ENCODE measurements at places on chromosomes 16 and 17.

- no peak for DNase-seq
Measured at GRCh38 chr16:58634265-58634802, 4.7 kb upstream of the CNOT1 start.

DNA sequence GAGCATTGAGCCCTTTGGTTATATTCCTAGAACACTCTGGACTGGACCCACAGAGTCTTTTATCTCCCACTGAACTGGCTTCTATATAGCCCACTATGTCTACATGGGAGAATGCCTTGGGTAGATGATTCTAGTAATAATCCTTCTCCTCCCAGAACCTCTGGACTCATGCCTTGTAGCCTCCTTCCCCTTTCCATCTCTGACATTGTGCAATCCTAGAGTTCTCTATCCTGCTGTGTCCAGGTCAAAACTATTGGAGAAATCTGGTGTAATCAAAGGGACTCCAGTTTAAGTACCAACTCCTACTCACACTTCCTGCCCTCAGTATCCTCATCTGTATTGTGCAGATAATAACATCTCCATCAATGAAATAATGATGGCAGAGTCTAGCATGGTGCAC, 9.1 kb downstream of the RCVRN start:
- no peak for DNase-seq

GRCh38 chr17:15946611-15947120, 1.7 kb downstream of the ADORA2B start:
- DNase-seq, result no peak

DNA sequence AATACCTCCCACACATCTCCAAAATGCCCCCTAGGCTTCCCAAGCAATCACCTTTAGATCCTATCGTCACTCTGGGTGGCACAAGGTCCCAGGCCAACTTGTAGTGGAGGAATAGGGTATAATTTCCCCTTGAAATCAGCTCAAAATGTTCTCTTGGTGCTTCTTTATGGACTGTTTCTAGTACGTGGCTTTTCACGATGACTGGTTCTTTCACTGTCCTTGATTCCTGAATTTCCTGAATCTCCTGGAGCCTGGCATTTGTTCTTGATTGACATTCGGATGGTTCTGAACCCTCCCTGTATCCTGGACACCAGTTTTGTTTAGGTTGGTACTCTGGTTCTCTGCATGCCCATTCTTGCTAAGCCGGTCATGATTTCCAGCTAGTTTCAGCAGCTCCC, 6.9 kb upstream of the VPS53 start:
- DNase-seq, result no peak

DNA sequence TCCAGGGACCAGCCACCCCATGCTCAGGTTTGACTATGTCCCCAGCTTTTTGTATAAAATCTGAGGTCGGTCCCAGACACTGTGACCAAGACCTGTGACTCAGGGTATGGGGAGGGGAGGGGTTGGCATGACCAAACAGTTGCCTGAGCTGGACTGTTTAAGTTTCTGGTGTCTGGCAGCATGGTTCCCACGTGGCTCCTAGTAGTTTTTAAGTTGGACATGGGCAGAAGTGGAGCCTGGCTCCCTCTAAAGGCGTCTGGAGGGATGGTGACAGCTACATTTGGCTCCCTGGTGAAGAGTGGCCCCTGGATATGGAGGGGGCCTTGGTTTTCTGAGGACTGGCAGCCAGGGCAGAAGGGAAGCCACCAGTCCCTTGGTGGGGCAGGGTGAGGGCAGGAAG, 7.9 kb downstream of the SMCR8 start:
- DNase-seq, result no peak

All from renal cortex interstitium (tissue), 15 donors.